ENCODE measurements at places on chromosomes 3 and 15.

DNA sequence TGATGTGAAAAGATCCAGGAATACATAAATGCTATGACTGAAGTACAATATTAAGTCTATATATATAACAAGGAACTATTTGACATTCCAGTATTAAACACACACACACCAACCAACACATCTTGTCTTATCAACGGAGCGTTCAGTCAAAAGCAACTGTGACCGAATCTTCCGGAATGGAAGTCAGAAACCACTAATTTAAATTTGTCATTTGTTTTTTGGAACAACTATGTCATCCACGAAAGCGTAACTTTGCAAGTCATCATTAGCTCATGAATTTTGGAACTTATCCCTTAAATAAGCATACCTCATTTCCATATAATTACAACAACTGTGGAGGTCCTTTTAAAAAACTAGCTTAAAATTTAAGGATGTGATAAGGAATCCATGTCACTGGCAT is 5.0 kb downstream of the ZNF385D start:
- no peak for DNase-seq

GRCh38 chr3:126550488-126551051 is 8.2 kb downstream of the C3orf22 start:
- DNase-seq = no peak

DNA sequence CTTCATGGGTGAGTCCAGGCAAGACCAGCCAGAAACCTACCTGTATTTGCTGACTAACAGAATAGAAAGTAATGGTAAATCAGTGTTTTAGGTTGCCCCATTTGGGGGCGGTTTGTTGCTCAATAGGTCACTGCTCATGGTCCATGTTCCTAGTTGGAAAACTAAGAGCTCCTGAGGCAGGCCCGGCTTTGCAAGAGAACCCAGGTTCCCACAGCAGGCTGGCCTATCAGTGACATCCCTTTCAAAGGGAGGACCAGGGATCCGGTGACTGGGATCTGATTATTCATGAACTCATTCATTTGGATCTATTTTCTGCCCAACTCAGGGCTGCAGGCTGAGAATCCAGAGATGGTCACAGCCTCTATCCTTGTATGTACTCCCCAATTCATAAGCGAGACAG is 163.9 kb downstream of the WNT7A start:
- no peak for DNase-seq

- DNase-seq = no peak
These were observed 342.8 kb upstream of the IL12A start for GRCh38 chr3:159645874-159646273.

DNA sequence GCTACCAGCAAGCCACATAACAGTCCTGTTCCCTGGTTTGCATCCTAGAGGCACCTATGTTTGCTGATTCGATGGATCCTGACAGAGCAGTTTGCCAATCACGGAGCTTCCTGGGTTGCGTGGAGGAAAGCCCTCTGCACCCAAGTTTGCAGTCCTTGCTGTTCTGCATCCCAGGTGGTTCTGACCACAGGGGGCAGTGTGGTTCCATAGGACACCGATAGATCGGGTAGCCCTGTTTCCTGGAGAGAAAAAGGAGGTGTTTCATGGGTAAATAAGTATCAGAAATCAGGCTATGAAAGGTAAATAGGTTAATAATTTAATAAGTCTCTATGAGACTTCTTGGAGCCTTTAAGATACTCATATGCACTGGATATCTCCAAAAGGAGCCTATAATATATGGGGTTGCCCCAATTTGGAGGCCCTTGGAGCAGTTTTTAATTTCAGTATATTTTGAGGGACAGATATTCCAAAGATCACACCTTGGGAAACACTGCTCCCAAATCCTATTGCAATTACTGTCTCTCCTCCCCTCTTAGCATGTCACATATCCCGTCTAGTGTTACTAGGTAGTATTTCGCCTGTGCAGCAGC is 194.6 kb upstream of the TPM1 start:
- peak; percentile 6 for DNase-seq

DNA sequence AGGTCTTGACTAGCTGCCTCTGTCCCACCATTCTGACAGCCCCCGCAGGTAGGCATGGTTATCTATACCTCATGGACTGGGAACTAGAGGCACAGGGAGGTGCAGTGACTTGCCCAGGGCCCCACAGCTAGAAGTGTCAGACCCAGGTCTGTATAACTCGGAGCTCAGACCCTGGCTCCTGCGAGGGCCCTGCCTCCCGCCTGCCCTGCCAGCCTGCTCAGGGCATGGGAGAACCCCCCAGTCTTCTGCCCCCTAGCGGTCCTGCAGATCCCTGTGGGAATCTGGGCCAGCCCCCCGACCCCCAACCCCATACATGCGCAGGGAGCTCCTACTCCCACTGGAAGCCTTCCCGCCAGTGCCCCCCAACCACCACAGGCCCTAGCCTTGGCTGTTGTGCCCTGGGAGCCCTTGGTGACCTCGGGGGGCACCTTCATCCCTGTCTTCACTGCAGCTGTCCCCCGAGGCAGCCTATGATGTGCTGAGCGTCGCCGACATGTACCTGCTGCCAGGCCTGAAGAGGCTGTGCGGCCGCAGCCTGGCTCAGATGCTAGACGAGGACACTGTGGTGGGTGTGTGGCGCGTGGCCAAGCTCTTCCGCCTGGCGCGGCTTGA is 6.9 kb downstream of the ABTB1 start:
- no peak for DNase-seq

- no peak for DNase-seq
These were observed 1092.0 kb downstream of the NAALADL2 start for GRCh38 chr3:175951047-175951694.

- DNase-seq = peak; percentile 34
These were observed 190.6 kb downstream of the SHQ1 start for GRCh38 chr3:72657666-72658065.

DNA sequence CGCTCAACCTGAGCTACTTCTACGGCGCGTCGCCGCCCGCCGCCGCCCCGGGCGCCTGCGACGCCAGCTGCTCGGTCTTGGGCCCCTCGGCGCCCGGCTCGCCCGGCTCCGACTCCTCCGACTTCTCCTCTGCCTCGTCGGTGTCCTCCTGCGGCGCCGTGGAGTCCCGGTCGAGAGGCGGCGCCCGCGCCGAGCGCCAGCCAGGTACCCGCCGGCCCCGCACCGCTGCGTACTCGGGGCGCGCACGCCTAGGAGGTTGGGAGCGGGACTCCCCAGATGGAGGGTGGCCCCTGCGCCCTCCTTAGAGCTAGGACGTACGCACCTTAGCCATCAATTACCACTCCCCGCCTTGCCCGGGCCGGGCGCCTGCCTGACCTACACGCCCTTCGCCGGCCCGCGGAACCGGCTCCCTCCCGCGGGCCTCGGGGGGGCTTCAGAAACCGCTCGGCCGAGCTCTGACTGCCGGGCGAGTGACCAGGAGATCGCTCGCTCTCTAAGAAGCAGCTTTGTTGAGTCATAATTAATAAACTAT is 466 bp downstream of the NFKBIZ start:
- peak; percentile 56 for DNase-seq

GRCh38 chr3:160381470-160381869 is 17.6 kb downstream of the IFT80 start:
- no peak for DNase-seq

DNA sequence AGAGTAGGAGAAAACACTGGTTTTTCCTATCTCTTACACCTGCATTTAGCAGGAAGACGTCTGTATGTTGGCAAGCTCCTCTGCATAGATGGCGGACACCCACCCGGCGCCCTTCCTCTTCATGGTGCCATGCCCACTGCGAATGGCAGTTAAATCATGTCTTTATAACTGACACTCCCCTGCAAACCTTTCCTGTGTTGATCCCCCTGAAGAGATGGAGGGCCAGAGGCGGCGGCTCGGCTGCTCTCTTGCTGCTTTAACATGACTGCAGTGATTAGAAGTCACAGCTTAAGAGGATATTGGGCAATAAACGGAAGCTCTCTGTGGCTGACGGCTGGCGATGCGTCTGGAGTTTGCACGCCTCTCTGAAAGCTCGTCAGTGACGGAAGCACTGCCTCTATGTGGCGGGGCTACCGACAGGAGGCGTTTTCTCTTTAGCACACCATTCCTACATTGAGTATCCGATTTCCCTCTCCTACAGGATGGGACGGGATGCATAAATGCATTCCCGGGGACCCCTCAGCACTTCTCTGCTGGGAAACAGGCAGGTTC is 25.5 kb upstream of the SNRPA1 start:
- peak; percentile 31 for DNase-seq

DNA sequence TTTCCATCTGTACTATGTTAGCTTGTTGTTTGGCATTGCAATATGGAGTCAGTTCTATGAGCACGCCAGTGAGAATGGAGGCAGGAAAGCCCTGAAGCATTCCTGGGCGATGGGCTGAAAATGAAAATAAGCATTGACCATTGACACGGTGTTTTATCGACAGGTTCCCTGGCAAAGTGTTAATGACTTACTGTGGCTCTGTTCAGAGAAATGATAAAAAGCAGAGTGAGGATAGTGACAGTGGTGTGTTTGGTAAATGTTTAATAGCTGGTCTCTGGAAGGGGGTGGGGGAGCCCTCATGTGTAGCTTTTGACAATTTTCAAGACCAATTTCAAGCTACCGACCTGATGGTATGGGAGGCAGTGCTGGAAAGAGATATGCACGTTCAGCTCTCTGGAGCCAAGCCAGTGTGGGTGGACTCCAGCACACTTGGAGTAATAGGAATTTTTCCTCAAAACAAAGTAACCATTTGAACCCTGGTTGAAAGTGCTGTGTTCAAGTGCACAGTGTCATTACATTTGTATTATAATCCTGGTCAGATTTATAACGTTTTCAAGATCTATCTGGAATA is 341.7 kb upstream of the ROBO2 start:
- DNase-seq = no peak

DNA sequence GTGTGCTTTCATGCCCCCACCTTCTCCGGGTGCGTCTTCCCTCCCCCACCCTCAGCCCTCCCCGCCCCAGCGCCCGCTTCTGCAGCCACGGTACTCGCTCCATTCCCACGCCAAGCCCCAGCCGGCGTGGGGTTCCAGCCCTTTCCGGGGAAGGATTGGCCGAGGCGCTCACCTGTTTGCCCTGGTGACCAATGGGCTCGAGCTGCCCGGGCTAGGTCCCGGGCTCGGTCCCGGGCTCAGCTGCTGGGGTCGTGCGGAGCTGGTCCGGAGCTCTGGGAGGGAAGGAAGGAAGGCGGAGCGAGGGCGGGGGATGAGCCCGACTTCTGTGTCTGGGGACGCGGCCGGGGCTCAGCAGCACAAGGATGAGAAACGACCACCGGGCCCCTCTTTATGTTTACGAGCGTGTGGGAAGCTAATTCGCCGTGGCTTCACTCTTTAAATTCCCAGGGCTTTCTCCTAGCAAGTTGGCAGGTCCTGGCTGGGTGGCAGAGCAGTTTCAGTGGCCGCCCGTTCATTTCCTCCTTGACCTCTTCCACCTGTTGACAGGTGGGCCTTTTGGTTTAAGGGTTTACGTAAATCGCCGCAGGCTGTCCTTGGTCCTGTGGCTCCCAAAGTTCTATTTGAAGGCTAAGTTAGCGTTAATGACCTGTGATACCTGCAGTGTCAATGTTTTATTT is at the start of gene IGSF10:
Gene IGSF10, minus strand, starts transcription at position 288 of the 677 bp plus-strand sequence. CDS start 2,352 bp downstream, outside the sequence.
- no peak for DNase-seq

GRCh38 chr3:134636406-134636805 is 14.4 kb downstream of the KY start:
- no peak for DNase-seq

Measured in activated CD4-positive, alpha-beta T cell treated with anti-CD3 and anti-CD28 coated beads for 4 hours (primary cell).